ENCODE measurements at places on chromosomes 2 and 18.

DNA sequence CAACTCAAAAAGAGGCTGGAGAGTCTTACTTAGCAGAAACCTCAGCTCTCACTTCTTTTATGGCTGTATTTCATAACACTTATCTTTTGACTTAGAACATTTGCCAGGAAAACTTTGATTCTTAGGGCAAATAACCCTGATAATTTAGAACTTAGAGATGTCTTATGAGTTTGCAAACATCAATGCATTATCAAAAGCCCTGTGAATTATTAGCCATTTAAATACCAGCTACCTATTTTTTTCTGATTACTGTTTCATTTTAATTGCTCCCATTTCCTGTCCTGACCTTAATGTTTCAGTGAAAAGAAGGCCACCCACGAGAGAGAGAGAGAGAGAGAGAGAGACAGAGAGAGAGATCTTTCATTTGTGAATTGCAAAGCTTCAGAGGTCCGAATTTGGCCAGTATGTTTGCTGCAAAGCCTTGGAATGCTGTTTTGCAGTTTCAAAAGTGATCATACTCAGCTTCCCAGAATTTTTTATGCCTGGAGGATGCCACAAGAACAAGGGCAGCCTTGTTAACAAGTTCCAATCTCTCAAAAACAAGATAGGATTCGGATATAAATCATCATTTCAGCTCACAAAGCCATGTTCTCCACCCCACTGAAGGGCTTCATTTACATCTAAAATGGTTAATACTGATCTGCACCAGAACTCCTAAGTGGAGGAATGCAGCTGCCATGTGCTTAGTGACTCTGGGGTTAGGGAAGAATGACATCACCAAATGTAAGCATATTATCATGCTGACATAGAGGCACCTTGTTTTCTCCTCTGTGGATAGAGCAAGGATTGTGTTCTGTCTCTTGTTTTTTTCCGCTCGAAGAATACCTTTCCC is 478.2 kb downstream of the ARHGAP15 start:
- peak; percentile 31 for DNase-seq

GRCh38 chr18:23108496-23108895 is 26.8 kb upstream of the CABLES1 start:
- DNase-seq = peak; percentile 27

GRCh38 chr2:205535001-205535400 is 147.3 kb upstream of the NRP2 start:
- DNase-seq = no peak

- peak; percentile 28 for DNase-seq
Observed at GRCh38 chr18:36772241-36772723, 56.5 kb downstream of the TPGS2 start.

- peak; percentile 90 for DNase-seq
Observed at GRCh38 chr2:131682122-131682944, 154.6 kb downstream of the CCDC74A start.

GRCh38 chr18:35618696-35619095 is 37.2 kb downstream of the GALNT1 start:
- no peak for DNase-seq

DNA sequence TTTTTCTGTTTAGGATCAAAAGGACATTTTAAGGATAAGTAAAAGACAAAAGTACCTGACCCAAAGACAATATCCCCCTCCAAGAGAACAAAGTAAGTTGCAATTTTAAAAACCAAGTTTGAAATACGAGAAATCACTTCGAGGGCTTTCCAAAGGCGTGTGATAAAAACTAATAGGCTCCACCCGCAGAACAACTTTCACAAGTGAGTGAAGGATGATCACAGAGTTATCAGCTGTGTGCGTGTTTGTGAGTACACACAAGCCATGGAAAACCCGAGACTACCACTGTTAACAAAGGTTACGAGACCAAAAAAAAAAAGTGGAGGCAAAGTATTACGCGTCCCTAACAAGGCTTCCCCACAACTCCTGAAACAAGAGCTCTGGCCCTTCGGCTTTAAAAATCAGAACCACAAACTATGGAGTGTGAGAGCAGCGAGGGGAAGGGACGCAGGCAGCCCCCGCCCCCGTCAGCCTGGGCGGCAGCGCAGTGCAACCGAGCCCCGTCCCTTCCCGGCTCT is 719 bp downstream of the SMAD2 start:
- no peak for DNase-seq

GRCh38 chr2:241193271-241193670 is 4.8 kb downstream of the ANO7 start:
- DNase-seq = no peak

Measured in fibroblast of upper back skin (primary cell).